ENCODE measurements at places on chromosomes 7 and 10.

GRCh38 chr7:151920488-151920887, 35.8 kb upstream of the GALNTL5 start:
- no peak for DNase-seq

GRCh38 chr10:49375611-49376010, 20.3 kb downstream of the DRGX start:
- DNase-seq: no peak

DNA sequence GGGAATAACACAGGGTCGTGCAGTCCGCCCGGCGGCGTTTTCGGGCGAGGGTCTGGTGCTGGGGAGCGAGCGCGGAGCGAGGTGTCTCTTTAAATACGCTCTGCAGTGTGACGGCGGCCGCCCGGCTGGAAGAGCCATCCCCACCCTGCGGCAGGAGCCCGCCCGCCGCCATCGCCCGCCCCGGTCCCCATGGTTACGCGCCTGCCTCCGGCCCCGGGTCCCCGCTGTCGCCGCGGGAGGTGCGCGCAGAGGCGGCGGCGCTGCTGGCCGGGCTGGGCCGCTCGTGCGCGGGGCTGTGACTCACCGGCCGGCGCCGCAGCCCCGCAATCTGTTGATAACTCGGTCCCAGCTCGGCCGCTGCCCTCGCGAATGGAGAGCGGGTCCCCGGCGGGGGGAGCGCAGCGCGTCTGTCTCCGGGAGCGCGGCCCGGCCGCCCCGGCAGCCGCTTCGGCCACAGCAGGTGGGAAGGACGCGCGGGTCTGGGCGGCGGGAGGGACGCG, at the start of gene ADGRA1:
Gene ADGRA1 (plus strand): TSS at position 246 of the 500 bp plus-strand sequence. CDS start 986 bp downstream, outside the sequence.
- no peak for DNase-seq

DNA sequence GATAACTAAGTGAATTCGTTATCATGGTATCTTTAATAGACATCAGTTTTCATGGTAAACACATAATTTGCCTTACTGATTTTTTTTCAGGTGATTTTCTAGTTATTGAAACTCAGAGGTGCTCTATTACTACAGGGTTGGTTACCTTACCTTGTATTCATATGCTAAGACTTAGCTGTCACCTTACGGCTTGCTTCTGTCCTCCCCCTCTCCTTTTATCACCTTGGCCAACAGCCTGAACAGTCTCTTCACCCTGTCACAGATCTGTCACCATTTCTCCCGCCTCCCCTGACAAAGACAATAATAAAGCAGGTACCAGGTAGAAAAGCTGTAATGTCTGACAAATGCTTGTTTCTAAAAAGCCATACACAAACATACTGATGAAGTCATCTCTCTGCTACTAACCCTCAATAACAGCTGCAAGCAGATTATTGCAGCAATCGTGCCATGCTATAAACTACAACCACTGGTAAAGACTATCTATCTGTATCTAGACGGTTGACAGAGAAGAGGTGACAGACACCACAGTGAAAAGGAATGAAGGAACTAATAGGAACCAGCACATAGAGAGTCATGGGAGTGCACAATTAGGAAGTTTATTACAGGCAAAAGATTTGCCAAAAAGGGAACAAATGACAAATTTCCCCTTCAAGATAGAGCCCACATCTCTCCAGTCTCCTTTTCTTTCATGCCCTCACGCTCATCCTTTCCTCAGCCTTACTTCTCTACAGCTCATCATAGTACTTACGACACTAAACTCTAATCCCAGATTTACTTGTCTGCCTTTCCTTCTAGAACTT, 57.2 kb downstream of the ARHGAP12 start:
- no peak for DNase-seq

DNA sequence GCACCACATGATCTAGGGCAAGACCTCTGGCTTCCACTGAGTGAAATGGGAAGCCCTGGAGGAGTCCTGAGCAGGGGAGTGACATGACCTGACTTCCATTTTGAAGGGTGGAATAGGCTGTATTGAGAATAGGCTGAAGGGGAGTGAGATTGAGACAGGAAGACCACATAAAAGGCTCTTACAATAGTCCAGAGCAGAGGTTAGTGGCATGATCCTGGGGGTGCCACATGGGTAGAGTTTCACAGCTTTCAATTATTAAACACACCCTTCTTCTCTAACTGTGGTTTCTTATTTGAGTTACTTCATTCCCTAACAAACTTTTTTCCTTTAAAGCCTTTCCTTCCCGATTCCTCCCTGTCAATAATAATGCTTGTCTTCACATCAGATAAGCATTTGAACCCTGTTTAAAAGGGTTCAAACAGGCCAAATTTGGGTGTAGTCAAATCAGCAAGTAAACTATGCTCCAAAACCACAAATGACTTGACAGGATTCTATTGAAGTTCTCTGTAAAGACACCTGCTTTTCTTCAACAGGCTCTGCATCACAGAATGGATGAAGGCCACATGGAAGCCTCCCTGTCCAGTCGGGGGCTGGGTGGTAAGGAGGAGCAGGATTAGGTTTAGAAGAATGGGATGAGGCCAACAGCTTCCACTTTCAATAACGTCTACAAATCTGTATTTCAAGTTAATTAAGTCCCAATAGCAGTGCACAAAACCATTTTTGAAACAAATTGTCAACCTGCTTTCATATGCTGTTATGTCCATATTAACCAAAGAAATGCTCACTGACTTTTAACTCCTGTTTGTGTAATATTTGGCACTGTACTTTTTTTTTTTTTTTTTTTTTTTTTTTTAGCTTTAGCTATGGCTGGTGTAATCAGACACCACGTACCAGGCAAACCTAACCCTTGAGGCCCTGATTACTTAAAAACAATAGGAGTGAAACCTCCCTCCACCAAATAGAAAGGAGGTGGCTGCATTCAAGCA, 131.9 kb downstream of the NRCAM start:
- DNase-seq: no peak

- DNase-seq: no peak
Observed at GRCh38 chr7:116706668-116707126, 34.7 kb downstream of the MET start.

DNA sequence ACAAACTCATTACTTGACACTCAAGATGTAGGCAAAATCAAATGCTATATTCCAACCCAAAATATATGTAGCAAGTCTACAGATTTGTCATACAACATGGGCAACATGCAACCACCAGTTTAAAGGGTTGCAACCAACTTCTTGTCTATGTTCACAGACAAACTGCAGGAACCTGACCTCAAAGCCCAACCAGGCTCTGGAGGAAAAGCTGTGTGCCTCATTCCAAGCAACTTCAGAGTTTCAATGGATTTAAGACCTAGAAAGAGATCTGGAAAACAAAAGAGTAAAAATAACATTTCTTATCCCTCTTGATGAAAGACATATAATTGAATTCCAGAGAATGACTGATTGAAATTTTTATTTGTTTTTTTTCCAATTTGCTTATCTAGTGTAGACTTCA, 300.5 kb upstream of the ETV1 start:
- no peak for DNase-seq

GRCh38 chr7:149010451-149010850, 17.9 kb downstream of the PDIA4 start:
- no peak for DNase-seq

DNA sequence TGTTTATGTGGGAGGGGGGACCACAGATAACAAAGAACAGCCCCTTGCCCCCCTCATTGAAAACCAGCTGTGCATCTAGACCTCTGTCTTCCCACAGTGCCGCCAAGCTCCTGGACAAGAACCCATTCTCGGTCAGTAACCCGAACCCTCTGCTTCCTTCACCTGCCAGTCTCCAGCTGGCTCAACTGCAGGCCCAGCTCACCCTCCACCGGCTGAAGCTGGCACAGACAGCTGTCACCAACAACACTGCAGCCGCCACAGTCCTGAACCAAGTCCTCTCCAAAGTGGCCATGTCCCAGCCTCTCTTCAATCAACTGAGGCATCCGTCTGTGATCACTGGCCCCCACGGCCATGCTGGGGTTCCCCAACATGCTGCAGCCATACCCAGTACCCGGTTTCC, 91.0 kb upstream of the PDCD4 start:
- no peak for DNase-seq

- DNase-seq: no peak
Observed at GRCh38 chr10:70198696-70199466, 28.6 kb upstream of the SAR1A start.

DNA sequence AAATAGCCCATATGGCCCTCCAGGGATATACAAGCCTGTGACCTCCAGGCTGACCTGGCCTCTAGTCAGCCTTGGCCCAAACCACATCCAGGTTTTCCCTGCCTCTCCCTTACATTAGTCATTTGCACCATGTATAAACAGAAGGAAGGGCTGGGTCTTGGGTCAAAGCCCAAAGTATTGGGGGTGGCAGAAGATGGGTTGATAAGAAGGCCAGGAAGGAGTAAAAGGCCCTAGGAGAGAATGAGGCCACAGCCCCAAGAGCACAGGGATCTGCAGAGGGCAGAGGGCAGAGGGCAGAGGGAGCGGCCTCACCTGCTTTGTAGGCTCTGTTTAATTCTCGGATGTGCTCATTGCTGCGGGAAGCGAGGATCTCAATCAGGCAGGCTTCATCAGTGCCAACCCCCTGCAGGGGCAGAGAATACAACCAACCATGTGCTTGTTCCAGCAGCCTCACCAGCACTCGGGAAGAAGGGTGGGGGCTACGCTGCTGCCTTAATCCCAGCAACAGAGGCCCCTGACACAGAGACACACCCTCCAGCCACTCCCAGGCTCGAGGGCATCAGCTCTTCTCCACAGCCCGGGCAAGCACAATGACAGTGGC, 31.3 kb downstream of the PLAC9 start:
- no peak for DNase-seq

- no peak for DNase-seq
Observed at GRCh38 chr7:18087687-18088078, 60.0 kb upstream of the PRPS1L1 start.

- DNase-seq: no peak
Observed at GRCh38 chr7:7641129-7641663, 644 bp downstream of the UMAD1 start.

DNA sequence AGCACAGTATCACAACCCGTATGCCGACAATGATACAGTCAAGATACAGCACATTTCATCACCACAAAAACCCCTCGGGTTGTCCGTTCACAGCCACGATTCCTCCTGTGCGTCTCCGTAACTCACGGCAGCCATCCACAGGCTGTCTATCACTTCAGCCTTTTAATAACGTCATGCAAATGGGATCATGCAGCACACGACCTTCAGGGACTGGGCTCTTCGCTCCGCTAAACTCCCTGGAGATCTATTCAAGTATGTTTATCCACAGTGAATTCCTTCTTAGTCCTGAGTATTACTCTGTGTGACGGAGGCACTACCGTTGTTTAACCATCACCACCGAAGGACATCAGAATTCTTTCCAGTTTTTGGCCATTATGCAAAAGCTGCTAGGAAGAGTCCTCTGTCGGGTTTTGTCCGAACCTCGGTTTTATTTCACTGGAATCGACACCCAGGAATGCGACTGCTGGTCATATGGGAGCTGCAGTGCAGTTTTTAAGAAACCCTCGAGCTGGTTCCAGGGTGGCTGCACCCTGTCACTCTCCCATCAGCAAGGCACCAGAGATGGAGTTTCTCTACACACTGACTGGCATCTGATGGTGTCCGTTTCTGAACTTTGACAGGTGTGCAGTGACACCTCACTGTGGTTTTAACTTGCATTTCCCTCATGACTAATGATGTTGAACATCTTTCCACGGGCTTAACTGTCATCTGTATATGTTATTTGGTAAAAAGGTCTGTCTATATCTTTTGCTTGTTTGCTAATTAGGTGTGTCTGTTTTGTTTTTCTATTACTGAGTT, 193.6 kb downstream of the MAD1L1 start:
- no peak for DNase-seq

DNA sequence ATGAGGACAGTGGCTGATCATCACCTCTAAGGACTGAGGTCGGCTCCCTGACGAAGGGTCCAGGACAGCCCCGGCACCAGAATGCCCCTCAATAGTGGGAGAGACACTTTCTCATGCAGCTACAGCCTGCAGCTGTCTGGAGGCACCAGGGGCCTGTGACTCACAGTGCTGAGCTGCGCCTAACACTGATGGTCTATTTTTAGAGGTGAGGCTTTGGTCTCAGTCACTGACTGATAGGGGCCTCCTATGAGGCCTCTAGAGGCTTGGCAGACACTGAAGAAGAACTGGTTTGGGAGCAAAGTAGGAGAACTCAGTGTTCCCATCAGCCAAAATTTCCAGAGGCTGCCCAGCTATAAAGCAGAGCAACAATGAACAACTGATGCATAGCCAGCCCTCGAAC, 130.1 kb downstream of the COBL start:
- DNase-seq: no peak

DNA sequence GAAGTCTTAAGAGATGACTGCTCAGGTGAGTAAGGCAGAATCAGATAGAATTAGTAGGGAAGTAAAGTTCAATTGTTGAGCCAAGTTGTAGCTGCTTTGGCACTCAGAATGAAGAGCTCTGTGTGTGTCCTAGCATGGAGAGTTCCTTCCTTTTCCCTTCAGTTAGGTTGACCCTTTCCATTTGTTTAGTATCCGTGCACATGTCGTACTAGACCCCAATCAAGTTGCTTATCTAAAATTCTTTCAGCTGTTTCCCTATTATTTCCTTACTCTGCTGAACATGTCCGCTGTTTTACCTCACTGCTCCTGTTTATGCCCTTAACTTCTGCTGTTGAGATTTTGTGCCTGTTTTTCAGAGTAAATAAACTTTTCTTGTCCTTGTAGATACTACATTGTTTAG, 13.3 kb downstream of the ZNF655 start:
- no peak for DNase-seq

DNA sequence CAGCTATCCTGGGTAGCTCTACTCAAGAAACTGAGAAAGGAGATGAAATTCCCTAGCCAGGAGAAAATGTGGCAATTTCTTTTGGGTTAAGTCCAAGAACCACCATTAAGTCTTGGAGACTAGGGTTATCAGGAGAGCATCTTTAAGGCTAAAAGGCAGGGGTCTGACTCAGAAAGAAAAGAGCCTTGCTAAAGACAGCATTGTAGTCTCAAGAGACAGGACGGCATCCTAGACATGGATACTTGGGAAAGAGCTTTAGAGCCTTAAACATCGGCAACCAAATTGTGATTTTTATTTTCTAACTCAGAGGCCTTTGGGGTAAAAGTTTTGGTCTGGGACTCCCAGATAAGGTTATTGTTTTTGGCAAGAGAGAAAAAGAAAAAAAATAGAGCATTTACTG, 83.1 kb downstream of the FAS start:
- no peak for DNase-seq
